Fibroblast of skin of back (primary cell): ENCODE measurements at places on chromosomes 16 and 17.

- peak; percentile 38 for DNase-seq
Measured at GRCh38 chr17:76562734-76563148, 22.9 kb downstream of the PRCD start.

DNA sequence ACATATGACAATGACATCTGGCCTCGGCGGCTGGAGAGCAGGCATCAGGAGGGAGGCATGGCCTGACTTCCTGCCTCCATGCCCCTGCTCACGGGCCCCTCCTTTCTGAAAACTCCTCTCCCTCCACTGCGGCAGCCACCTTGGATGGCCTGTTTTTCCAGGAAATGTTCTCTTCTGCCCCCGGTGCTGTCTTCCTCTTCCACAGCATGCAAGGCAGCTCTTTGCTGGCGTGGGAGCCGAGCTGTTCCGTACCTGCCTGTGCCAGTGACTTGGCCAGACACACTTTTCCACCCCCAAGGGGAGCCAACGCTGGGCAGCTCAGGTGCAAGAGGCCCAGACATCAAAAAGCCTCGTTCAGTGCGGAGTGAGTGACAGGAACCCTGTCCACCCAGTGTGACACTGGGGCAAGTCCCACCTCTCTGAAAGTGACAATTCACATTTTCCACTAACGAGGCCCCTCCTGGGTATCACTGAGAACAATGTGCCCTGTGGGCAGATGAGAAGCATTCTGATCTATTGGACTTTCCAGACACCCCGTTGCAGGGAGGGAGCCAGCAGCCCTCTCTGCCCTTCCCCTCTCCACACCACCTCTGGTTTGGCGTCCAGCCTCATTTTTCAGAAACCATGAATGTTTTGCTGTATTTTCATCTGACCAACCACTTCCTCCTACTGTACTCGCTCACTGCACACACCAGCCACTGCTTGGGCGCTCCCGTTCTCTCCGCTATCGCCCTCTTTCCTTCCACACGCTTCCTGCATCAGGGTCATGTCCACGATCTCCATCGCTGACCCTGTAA, 31.2 kb downstream of the NSMCE1 start:
- DNase-seq = peak; percentile 48

DNA sequence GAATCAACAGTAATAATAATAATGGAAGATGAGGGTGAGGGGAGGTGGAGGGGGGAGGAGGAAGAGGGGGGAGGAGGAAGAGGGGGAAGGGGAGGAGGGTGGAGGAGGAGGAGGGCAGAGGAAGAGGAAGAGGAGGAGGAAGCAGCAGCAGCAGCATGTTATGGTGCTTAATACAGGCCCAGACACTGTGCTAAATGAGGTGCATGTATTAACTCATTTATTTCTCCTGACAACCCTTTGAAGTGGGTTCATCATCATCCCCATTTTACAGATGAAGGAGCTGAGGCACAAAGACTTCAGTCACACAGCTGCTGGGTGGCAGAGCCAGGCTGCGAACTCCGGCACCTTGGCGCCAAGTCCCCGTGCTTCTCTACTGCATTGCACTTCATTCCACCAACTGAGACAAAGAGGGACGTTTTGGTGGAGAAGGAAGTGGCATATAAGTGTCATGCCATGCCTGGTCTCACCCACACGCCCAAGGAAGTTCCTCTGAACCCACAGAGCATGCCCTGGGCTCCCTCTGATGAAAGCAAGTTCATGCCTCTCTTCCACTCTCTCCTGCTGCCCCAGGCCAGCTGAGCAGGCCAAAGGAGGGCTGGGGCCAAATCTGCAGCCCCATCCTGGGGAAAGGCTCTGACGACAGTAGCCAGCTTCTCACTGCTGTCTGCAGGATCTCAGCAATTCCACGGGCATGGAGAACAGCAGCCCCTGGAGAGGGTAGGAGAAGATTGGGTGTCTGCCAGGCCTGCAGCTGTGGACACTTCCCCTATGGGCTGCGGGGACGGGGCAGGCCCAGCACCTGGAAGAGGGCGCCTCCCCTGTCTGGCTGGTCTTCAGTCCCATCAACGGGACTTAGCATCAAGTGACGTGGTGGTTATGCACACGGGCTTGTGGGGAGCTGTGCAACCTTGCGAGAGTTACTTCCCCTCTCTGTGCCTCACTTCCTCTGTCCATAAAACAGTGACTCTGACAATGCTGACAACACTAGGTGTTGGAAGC, 21.8 kb downstream of the XYLT1 start:
- no peak for DNase-seq

- DNase-seq = peak; percentile 36
Measured at GRCh38 chr17:58303971-58304749, 23.4 kb upstream of the MPO start.

GRCh38 chr16:85086347-85087291, 25.7 kb downstream of the CIBAR2 start:
- DNase-seq = peak; percentile 61

GRCh38 chr17:47633996-47634395, 15.7 kb upstream of the KPNB1 start:
- no peak for DNase-seq

- no peak for DNase-seq
Measured at GRCh38 chr16:35750701-35751104, 2291.3 kb downstream of the TP53TG3F start.

GRCh38 chr17:41695954-41696757, 7.5 kb downstream of the EIF1 start:
- DNase-seq = peak; percentile 84

DNA sequence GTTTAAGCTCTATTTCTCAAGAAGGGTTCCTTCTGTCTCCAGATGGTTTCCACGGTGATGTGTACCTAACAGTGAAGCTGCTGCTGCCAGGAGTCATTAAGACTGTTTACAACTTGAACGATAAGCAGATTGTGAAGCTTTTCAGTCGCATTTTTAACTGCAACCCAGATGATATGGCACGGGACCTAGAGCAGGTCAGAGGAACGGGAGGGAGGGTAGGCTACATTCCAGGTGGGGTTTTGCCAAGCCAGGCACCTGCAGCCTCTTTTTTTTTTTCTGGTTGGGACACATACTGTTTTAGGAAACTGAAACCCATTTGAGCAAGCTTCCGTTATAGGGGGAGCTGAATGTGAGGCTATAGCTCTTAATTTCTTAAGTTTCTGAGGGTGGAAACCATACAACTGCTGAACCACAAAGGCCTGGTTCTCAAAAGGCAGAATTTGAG, 10.6 kb downstream of the LIG3 start:
- DNase-seq = no peak

DNA sequence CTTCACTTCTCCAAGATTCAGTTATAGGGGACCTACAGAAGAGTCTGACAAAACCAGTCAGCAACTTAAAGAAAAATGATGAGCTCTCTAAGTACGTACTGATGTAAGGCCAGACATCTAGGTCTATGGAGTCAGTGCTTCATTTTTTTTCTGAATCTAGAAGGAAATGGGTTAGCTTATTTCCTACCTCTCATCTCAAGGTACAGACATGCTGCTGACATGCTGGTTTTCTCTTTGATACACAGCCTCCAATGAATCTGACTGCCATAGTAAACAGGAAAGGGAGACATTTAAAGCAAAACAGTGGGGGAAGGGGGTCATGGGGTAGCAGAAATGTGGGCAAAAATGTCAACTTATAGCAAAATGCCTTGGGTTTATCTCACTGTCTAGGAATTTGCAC, 16.4 kb downstream of the CDR2 start:
- DNase-seq = peak; percentile 37

DNA sequence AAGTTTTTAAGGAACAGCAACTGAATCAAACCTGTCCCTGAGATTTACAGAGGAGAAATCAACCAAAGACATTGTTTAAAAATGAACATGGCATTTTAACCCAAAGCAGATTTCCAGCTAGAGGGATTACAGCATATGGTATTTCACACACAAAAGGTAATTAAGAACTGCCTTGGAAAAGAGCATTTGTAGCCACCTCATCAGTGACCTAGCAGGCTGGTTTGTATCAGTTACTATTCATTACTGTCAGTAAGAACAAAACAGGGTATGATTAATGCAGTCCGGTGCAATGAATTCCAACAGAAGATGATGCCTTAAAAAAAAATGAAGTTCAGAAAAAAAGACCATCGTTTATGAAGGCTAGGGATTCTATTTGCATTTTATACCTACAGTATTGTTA, 219.9 kb downstream of the CHD9NB start:
- DNase-seq = no peak

DNA sequence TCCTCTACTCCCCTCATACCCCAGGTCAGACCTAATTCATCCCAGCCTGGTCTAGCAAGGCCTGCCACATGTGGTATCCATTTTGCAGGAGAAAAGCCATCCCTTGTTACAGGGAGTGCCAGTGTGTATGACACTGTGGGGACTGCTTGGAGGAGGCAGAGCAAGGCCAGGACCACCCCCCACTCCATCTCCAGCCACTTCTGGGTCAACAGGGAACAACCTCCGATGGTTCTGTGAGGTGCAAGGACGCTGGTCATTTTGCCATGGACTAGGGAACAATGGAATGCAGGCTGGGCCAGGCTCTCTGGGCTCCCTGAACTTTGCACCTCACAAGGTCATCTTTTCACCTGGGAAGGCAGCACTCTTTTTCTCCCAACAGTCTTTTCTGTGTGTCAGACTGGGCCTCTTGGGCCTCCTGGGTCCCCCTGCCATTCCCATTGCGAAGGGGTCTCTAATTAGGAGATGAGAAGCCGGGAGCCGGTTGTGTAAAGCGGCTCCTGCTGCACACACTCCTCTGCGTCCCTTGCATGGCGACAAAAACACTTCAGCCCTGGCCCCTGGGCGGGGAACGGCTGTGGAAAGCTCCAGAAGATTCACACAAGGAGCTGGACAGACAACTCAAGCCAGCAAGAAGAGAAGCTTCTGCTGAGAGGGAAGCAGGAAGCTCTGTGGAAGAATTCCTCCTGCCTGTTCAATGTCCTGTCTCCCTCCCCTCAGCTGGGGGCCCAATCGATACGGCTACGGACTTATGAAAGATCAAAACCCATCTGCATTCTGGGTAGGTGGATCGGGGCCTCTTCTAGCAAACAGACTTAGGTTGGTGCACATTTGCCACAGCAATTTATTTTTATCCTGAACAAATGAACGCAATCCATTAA, 38.5 kb upstream of the MTSS2 start:
- DNase-seq = no peak

- no peak for DNase-seq
Measured at GRCh38 chr16:654034-654433, 4.9 kb downstream of the WDR90 start.

DNA sequence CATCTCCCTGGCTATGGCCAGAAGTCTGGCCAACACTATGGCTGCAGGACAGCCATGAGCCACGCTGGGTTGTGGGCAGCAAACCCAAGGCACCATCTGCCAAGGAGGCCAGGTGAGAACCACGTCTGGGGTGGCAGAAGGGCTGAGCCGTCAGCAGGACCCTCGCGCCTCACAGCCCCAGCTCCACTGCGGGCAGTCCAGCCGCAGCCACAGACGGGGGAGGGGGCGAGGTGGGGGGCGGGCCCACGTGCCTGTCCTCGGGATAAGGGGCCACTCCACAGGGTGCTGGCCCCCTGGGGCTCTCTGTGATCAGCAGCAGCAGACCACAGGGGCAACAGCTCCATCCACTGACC, 6.5 kb upstream of the BAIAP2 start:
- DNase-seq = no peak

DNA sequence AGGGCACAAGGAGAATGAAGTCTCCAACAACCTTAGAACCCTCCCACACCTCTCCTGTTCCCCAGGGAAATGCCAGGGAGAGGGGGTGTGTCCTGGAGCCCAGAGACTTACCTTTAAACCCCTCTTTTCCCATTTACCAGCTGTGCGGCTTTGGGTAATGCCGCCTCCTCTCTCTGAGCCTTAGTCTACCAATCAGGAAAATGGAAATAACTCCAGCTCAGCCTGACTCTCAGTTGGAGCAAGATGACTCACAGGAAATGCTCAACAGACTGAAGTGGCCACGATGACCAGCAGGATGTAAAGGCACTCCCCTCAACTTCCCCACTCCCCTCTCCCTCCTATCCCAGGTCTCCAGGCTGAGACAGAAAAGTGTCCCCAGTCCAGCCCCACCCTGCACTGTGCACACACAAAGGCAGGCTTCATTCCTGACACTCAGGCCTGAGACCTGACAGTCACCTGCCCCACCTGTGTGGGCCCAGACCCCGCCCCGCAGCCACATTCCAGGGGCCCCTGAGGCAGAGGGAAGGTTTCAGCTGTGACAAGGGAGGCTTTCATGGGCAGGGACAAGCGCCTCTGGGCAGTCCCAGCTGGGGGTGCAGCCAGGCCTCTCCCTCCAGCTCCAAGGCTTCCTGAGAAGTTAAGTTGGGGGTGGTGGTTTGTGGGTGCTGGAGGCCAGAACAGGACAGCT, 3.0 kb upstream of the KRT15 start:
- DNase-seq = peak; percentile 92
